ENCODE measurements at places on chromosomes 1 and 21.
A peak's percentile ranks its signal among the peaks of the same experiment; 100 is the strongest.

- DNase-seq: no peak
Observed at GRCh38 chr1:195934817-195935553, 673.3 kb downstream of the KCNT2 start.

GRCh38 chr1:35505911-35506798 is 51.0 kb downstream of the KIAA0319L start:
- DNase-seq: peak; percentile 72

GRCh38 chr1:232767305-232768074 is 37.7 kb upstream of the MAP10 start:
- DNase-seq: no peak

DNA sequence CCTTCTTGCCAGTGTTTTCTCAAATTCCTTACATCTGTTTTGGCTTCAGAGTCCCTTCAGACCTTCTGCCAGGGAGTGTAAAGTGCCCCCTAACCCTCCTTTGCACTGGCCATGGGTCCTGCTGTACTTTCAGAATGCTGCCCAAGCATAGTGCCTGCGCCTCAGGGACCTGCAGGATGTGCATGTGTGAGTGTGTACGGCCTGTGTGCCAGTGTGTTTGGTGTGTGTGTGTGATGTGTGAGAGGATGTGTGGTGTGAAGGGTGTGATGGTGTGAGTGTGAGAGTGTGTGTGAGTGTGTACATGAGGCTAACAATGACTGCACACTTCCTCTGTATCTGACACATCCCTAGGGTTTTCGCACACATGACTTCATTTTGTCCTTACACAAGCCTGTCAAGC is 265.8 kb upstream of the RAB4A start:
- no peak for DNase-seq

GRCh38 chr1:167599957-167600581 is 30.0 kb upstream of the RCSD1 start:
- DNase-seq: peak; percentile 73

DNA sequence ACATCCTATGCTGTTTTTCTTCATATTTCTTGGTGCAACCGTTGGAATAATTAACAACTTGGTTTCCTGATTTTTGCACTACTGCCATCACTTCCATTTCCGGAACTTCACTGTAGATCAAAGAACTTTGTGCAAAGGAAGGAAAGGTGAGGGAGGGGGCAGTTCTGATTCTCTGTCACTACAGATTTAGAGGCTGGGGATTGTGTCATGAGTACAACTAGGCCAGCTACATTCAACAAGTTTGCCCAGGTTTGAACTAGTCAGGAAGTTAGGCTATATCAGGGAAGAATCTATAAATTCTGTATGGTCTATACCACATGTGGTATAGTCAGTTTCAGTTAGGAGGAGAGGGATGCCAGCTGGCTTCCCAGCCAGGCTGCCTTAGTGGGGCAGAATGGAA is 84.2 kb downstream of the RGL1 start:
- DNase-seq: no peak

DNA sequence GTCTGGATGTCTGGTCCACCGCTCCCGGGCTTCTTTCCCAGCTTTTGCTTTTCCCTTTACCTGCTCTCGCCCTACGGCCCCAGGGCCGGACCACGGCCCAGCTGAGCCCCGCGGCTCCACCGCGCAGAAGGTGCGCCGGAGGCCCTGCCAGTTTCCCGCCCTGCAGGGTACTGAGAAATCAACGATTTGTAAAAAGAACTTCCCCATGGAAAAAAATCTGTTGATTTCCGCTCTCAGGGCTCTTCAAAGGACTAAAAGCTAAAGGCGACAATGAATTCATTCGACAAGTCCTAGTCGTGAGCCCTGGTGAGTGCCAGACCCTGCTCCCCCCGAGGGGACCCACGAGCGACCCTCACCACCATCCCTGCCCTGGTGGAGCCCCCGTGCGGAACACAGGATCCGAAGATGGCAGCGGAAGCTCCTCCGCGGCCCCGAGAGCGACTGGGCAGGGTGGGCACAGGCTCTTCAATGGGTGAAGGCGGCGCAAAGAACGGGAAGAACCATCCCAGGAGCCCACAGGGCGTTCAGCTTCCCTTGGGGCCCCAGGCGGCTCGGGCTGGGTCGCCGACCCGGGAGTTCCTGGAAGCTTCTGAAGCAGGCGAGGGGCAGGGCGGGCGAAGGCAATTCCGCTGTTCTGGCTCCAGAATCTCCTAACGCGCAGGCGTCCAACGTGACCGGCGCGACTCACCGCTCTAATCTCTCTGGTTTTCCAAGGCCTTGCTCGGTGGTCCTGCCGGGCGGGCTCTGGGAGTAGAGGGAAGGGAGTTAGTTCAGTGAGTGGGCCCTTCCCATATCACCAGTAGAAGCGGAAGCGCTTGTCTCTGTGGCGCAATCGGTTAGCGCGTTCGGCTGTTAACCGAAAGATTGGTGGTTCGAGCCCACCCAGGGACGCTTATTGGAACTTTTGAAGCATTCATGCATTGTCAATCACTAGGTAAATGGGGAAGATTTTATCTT is 6.6 kb upstream of the RNU1-2 start:
- DNase-seq: peak; percentile 69

DNA sequence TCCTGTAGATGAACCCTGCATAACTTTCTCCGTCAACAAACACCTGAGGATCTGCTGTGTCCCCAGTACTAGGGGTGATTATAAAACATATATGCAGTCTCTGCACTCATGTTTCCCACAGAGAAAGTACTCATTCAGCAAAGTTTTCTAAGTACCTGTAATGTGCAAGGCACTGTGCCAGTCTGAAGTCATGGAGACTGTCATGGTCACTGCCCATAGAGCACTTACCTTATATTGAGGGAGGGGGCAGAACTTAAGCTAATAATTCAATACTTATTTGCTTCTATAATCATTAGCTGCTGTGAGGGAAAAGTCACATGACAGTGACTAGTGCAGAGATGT is 41.2 kb downstream of the MAP3K21 start:
- DNase-seq: no peak

- no peak for DNase-seq
Observed at GRCh38 chr1:112935461-112936111, 20.4 kb downstream of the SLC16A1 start.

DNA sequence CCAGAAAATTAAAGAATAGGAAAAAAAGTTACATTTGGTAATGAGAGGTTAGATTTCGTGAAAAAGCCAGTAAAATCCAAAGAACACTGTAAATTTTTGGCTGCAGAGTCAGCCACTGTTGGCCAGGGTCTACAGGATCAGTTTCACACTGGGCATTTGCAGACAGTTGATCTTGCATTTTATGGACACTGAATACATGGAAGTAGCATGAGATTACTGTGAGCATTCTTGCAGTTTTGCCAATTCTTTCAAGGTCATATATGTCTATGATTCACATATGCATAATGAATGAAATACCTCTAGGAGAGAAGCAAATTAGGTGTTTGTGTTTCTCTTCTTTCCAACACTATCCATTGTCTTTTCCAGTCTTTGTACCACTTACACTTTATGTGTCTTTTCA is 200.8 kb upstream of the DPYD start:
- DNase-seq: no peak

Data from CD4-positive, alpha-beta T cell treated with Interleukin-12 subunit alpha and Interleukin-12 subunit beta, for 1 hour (primary cell).